BJ (cell line): ENCODE measurements at places on chromosomes 11 and 22.

- no peak for DNase-seq
Measured at GRCh38 chr11:639332-639955, 2.4 kb downstream of the DRD4 start.

DNA sequence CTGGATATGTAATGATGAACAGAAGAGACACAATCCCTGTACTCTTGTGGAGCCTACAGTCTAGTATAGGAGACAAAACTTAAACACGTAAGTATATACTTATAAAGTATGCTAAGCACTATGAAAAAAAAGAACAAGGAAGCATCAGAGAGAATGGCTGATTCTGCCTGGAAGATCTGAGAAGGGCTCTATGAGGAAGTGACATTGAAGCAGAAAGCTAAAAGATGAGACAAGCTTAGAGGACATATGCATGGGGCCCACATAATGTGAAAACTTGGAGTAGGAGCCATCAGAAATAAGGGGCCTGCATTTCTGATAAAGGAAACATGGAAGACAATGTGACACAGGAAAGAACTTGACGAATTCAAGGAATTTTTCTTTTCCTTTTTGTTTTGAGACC, 16.6 kb downstream of the SAA1 start:
- DNase-seq, result no peak

- DNase-seq, result no peak
Measured at GRCh38 chr22:42630211-42630610, 10.2 kb downstream of the ATP5MGL start.

DNA sequence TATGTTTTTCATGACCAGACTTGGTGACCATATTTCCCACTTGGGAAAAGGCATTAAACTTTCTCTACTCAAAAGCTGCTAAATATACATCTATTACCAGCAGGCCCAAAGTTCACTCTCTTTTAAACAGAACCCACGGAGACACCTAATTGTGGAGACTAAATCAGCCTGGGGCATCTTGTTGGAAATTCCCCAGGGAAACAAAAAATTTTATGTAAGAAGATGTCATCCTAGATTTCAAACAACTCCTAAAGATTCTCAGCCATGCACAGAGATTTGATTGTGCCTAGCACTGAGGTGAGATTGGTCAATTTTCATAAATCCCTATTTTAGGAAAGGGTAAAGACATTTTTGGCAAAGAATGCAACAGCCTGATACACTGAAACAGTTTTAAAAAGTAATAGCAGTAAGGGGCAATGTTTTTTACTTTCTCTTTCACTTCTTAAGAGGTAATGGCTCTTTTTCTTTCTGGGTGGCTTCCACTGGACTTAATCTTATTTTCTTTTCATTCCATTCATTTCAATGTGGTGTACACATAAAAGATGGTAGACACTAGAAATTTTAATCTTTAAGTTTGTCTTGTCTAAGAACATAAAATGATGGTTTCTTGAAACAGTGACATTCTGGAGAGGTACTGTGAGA, 9.6 kb downstream of the OR52N2 start:
- DNase-seq, result no peak

- no peak for DNase-seq
Measured at GRCh38 chr11:96242191-96242847, 100.7 kb downstream of the MAML2 start.

DNA sequence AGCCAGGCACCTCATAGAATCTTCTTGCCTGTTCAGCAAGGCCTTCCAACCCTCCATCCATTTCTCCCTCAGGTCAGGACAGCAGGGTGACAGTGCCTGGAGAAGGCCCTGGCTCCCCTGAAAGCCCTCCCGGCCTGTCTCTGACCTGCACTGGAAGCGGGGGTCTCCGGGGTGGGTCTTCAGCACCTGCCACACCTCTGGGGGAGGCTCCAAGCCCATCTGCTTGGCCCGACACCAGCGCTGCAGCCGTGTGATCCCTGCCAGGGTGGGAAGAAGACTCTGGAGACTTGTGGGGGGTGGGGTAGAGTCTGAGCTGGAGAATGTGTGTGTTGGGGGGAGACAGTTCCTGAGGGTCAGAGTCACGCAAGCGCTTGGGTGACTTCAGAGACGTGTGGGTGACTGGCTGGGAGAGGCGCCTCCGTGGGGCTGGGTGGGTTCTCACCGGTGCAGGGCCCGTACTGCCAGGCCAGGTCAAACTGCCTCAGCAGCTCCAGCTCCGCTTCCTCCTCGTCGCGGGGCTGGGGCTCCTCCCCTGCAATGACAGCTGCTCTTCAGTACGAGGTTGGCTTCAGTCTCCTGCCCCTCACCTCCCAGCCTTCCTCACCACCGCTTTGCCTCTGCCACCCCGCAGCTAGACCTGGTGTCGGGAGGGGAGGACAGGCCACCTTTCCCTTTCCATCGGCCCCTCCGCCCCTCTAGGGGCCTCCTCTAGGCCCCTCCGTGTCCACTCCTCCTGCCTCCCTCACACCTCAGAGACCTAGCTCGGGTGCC, 615 bp downstream of the POLD4 start:
- DNase-seq, result no peak
